MCF 10A (cell line): ENCODE measurements at places on chromosomes 7 and 10.

DNA sequence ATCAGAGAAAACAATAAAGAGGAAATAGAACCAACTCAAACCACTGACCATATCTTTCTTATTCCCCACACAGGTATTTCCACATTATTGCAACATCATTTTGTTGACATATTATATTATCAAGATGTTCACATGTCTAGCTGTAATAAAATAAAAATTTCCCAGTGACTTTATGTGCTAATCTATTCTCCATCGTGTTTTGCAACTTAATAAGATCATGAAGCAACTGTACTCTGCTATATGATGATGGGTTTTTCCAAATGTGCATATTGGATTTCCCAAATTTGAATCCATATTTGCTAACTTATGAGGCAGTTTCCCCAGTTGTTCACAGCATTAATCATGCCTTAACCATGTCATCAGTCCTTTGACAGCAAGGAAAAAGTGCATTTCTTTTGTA, 127.8 kb downstream of the ITGB8 start:
- DNase-seq = peak; percentile 67
- no peaks in the 10 kb centered on the region for H3K27me3 ChIP-seq
- no peaks in the 10 kb centered on the region for H3K36me3 ChIP-seq

DNA sequence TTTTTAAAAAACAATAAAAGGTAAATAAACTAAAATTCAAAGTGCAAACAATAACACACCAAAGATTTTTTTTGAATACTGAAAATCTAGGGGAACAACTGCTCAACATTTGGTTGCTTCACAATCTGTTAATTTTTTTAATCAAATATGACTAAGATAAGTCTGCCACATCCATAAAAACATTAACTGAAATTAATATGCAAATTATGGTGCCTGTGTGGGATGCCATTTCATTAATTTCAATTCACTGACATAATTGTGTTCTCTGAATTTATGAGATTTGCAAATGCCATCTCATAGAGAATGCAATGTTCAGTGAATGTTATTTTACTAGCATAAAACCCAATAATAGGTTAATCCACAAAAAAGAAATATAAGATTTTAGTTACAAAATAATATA, 233.8 kb downstream of the LRRN3 start:
- H3K27ac ChIP-seq = no peak overlapping the region
- H3K4me1 ChIP-seq = no peaks in the 10 kb centered on the region
- DNase-seq = no peak
- no peak overlapping the region for H3K4me3 ChIP-seq
- H3K27me3 ChIP-seq = no peaks in the 10 kb centered on the region
- H3K36me3 ChIP-seq = no peaks in the 10 kb centered on the region

DNA sequence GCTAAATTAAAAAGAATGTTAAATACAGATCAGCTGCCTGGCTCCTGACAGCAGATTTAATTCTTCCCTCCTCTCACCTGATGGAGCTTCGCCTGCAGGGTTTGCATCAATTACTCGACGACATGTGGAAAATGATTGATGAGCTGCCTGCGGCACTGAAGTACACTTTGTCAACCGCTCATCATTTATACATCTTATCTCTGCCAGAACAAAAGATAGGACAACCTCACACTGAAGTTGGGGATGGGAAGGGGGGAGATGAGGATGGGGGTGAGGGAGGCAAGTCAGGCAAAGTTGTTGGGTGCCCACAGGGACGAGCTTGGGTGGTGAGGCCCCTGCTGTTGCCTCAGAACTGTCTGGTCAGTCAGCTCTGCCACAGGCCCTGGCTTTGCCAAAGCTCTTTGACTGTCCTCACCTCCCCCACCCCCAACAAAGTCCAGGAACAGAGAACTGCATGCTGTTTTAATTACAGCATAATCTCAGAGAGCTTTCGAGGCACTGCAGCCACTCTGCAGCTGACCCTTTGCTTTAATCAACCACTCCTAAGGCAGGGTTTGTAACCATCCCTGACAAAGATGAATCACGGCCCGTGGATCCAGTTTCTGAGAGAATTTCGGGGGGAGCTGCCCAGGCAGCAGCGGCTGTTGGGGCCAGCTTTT, 702.3 kb downstream of the LRMDA start:
- peaks cover 5% of the 10 kb centered on the region for H3K27me3 ChIP-seq
- no peak for DNase-seq
- H3K36me3 ChIP-seq = no peaks in the 10 kb centered on the region
- no peaks in the 10 kb centered on the region for H3K4me1 ChIP-seq

- no peaks in the 10 kb centered on the region for H3K4me1 ChIP-seq
- no peak for DNase-seq
- peaks cover 66% of the 10 kb centered on the region for H3K27me3 ChIP-seq
- H3K27ac ChIP-seq = no peak within 1 kb of the TSS
Measured at GRCh38 chr10:49679480-49679893, at the start of gene C10orf53. TSS of gene C10orf53 (plus strand) at chr10:49679651. CDS start at chr10:49679698, 47 bp downstream.

- no peaks in the 10 kb centered on the region for H3K4me1 ChIP-seq
- no peak for DNase-seq
- no peak overlapping the region for H3K4me3 ChIP-seq
- no peak overlapping the region for H3K27ac ChIP-seq
- no peaks in the 10 kb centered on the region for H3K27me3 ChIP-seq
Measured at GRCh38 chr10:36802490-36803153, 322.8 kb upstream of the ANKRD30A start.

GRCh38 chr10:13905281-13905680, 318.5 kb downstream of the PRPF18 start:
- H3K36me3 ChIP-seq = no peaks in the 10 kb centered on the region
- H3K4me1 ChIP-seq = no peaks in the 10 kb centered on the region
- H3K27me3 ChIP-seq = no peaks in the 10 kb centered on the region
- no peak for DNase-seq
- H3K27ac ChIP-seq = no peak overlapping the region
